ENCODE measurements at places on chromosomes 6 and 20.

DNA sequence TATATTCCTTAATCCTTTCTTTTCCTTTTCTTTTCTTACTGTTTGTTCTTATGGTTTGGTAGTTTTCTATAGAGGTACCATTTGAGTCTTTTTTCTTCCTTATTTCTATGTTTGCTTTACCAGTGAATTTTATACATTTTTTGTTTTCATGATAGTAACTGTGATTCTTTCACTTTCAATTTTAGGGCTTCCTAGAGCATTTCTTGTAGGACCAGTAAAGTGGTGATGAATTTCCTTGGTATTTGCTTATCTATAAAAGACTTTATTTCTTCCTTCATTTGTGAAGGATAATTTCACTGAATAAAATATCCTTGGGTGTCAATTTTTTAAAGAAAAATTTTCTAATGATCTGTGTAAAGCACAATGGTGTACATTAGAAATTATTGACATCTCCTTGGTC, 637.4 kb downstream of the CD109 start:
- no peak for DNase-seq

- DNase-seq, result no peak
Observed at GRCh38 chr6:34657307-34657978, 39.1 kb downstream of the ILRUN start.

GRCh38 chr20:38338849-38339520, 7.3 kb upstream of the LBP start:
- DNase-seq, result no peak

- no peak for DNase-seq
Observed at GRCh38 chr6:83199173-83199862, 6.2 kb downstream of the RWDD2A start.

DNA sequence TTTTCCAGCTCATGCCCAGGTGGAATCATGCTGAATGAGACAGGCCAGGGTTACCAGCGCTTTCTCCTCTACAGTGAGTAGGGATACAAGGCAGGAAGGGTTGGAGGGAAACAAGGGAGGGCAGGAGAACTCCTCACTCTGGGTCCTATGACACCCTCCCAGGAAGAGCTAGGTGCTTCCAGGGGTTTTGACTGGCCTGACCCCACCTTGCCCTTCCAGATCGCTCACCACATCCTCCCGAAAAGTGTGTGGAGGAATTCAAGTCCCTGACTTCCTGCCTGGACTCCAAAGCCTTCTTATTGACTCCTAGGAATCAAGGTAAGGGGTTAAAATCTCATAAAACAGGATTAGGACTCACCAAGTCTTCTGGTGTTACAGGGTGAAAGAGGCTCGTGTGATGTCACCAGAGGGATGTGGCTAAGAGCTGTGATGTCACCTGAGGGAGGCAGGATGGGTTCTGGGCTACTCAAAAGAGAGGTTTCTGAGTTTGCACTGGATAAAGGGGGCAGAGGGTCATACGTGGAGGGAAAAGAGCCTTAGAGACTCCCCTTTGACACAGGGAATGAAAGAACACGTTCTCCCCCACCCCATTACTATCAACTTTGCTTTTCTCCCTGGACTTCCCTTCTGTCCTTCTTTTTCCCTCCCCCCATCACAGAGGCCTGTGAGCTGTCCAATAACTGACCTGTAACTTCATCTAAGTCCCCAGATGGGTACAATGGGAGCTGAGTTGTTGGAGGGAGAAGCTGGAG, 1.9 kb downstream of the APOM start:
- DNase-seq, result no peak

- DNase-seq, result no peak
Observed at GRCh38 chr6:6696867-6697531, 108.5 kb downstream of the LY86 start.

GRCh38 chr20:577167-577791, 32.8 kb downstream of the TCF15 start:
- DNase-seq, result no peak

GRCh38 chr6:47822856-47823554, 41.2 kb downstream of the OPN5 start:
- no peak for DNase-seq

- DNase-seq, result no peak
Observed at GRCh38 chr20:47865451-47865850, 80.2 kb upstream of the SULF2 start.

DNA sequence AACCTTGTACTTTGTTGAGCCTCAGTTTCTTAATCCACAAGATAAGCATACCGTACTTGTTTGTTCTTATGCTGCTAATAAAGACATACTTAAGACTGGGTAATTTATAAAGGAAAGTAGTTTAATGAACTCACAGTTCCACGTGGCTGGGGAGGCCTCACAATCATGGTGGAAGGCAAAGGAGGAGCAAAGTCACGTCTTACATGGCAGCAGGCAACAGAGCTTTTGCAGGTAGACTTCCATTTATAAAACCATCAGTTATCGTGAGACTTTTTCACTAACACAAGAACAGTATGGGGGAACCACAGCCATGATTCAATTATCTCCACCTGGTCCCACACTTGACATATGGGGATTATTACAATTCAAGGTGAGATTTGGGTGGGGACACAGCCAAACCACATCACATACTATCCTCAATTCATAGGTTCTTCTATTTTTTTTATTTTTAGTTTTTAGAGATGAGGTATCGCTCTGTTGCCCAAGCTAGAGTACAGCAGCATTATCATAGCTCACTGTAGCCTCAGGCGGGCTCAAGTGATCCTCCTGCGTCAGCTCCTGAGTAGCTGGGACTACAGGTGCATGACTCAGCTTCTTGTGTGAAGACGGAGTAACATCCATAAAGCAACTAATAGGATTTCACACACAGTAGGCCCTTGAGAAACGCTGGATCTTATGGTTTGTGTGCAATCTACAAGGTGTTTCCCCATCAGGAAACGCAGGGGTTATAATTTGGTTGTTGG, 76.7 kb upstream of the IYD start:
- no peak for DNase-seq

GRCh38 chr6:124040655-124041054, 237.0 kb downstream of the NKAIN2 start:
- DNase-seq, result no peak

DNA sequence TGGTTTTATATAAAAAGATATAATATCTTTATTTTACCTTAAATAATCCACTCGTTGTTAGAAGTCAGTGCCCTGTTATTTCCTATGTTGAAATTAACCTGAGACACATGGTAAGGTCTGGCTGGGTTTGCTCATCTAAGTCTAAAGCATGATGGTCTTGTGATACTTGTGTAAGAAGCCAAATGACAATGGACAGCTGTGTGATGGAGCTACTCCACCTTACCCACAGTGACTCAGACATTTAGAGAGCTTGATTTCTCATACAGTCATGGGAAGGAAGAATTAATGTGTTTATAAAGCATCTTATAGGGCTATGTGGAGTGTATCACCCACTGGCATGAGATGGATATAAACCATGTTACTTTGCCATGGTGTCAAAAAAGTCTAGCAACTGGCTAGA, 11.7 kb downstream of the CTCFL start:
- no peak for DNase-seq

- DNase-seq, result no peak
Observed at GRCh38 chr20:9516234-9516871, 2.0 kb downstream of the LAMP5 start.

DNA sequence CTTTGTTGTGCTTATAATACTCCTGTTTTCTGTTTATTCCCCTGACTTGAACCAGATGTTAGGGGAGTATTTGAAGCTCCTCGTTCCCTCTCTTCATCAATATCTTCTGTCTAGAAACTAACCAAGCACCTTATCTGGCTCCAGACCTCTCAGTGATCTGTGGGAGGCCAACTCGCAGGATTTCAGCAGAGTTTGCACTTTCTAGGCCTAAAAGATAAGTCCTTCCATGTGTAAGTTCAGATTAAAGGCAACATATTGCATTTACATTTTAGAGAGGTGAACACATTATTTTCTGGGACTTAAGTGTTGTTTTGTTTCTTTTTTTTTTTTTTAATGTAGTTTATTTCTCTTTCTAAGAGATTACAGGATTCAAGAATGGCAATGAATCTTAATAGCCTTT, 139.4 kb upstream of the AKAP12 start:
- no peak for DNase-seq

DNA sequence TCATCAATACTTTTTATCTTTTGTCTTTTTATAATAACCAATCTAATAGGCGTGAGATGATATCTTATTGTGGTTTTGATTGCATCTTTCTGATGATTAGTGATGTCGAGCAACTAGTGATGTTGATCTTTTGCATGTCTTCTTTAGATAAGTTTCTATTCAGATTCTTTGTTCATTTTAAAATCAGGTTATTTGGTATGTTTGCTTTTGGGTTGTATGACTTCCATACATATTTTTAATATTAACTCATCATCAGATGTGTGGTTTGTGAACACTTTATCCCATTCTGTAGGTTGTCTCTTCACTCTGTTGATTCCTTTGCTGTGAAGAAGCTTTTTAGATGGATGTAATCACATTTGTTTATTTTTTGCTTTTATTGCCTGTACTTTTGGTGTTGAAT, 295.8 kb downstream of the BCKDHB start:
- DNase-seq, result no peak

DNA sequence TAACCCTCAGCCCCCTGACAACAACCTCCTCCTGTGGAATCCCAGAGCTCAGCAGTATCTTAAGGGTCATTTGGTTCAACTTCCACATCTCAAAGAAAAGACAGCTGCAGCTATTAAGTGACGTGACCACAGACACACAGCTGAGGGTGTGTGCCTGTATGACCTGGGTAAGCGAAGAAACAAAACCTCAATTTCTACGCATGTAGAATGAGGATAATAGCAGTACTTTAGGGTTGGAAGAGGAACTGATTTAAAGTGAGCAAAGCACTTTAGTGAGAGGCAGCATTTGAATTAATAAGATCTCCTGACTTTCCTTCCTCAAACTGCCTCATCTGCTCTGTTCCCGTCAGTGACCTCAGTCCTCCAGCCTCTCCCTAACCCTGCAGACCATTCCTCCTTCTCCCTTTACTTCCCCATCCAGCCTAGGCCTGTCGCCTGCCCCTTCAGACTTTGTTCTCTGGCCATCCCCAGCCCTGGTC, 6.8 kb upstream of the ARMC2 start:
- DNase-seq, result no peak

- DNase-seq, result no peak
Observed at GRCh38 chr6:1659816-1660215, 50.1 kb downstream of the FOXC1 start.

DNA sequence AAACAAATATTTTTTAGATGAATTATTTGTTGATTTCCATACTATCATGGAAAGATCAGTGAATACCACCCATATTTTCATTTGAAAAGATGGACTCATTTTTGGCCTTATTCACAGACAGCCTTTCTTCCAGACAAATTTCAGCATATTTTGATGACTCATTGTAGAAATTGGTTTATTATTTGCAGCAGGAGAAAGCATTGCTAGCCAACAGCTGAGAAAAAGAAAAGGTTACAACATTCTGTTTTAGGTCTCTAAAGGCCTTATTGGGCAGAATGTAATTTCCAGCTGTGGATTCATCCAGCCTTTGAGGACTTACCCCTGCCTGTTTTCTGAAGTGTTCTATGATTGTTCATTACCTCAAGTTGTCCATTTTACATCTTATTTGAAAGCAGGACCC, 201.9 kb downstream of the PLCB4 start:
- DNase-seq, result no peak

GRCh38 chr20:60967431-60968316, 284.4 kb upstream of the CDH4 start:
- no peak for DNase-seq

DNA sequence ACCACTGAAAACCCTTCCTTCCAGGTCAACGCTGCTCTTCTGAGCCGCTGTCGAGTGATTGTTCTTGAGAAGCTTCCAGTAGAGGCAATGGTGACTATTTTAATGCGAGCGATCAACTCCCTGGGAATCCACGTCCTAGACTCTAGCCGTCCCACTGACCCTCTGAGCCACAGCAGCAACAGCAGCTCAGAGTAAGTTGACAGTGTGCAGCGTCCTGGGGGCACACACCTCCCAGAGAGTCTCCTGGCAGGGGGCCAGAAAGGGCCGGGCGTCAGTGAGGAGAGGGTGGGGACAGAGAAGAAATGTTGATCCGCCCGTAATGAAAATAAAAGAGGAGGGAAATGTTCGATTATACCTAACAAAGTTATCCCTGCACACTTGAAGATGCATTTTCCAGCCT, 5.0 kb downstream of the WRNIP1 start:
- DNase-seq, result no peak

GRCh38 chr20:24751551-24751950, 197.5 kb upstream of the CST7 start:
- DNase-seq, result no peak

- DNase-seq, result no peak
Observed at GRCh38 chr20:7387638-7388193, 552.5 kb downstream of the HAO1 start.

GRCh38 chr6:44339301-44339700, 3.1 kb upstream of the SPATS1 start:
- no peak for DNase-seq

- DNase-seq, result no peak
Observed at GRCh38 chr6:73878403-73878802, 182.4 kb downstream of the CD109 start.

DNA sequence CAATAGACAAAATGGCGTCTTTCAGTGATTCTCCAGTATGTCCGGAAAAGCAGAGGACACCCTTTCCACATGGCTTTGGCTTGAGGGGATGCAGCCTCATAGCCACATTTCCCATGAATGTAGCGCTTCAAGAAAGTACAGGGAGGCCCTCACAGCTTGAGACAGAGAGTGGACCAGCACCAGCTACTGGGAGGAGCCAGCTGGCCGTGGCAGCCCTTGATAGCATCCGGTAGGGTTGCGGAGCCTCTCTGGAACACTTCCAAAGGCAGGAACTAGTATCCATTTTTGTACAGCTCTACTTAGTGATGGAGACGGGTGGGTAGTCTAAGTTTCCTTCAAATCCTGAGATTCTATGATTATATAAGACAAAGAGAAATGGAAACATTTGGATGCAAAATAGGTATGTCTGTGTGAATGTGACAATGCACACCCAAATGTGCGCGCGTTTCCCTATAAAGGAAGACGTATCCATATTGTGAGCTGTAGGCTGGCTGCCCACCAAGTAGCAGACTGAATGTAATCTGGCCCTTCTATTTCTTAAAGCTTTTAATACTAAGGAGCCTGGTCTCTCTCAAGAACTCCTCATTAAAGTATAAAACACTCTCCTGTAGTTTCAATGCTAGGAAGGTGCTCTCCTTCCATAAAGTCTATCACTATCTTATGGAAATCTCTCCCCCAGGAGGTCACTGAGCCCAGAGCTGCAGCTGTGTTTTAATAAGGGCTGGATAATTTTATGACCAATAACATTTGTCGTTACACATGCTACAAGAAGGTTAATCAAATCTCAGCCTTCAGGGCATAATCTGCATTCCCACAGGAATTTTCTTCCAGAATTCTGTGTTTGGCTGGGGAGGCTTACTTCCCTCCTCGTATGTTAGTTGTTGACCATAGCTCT, 74.0 kb downstream of the SOBP start:
- no peak for DNase-seq

Measured in stimulated activated CD8-positive, alpha-beta memory T cell treated with anti-CD3 and anti-CD28 coated beads, Interleukin-2, amount 100 ng/mL, for 1 hour (primary cell).